ENCODE measurements at places on chromosomes 7 and 10.

DNA sequence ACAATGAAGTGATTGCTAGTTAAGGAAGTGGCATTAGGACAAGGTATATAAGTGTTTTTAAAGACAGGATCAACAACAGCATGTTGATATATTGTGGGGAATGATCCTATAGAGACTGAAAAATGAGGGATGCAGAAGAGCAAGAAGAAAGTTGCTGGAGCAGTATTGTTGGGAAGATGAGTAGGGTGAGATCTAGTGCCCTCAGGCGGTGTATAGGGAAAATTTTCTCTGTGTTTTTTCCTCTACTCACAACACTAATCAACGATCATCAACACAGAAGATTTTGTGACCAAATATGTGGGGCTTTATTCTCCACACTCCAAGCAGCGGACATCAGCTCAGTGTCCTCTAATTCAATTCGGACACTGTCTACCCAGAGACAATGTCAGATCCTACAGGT lies 9.6 kb upstream of the PTTG1IP2 start:
- no peak for DNase-seq

DNA sequence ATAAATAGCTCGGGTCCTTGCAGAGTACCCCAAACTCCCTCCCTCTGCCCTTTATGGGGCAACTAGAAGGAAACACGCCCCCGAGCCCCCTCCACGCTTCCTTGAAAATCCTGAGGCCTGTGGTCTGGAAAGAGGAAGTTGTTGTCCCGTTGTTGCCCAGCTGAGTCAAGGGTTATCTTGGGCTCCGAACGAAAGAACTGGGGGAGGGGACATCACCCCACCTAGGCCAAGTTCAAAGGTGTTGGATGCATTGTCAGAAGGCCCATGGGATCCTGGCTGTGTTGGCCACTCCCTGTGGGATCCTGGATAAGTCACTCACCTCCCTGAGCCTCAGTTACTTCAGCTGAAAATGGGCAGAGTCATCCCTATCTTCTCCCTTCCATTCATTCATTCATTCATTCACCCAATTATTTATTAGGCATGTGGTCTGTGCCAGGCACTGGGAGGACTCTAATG lies at the start of gene CCL24:
Gene CCL24 (minus strand): TSS at position 26 of the 456 bp plus-strand sequence. CDS start 91 bp downstream, outside the sequence.
- DNase-seq = no peak

GRCh38 chr7:137820677-137821420 lies 25.9 kb downstream of the DGKI start:
- no peak for DNase-seq

- no peak for DNase-seq
These were observed 33.5 kb downstream of the HTRA1 start for GRCh38 chr10:122494833-122495232.

DNA sequence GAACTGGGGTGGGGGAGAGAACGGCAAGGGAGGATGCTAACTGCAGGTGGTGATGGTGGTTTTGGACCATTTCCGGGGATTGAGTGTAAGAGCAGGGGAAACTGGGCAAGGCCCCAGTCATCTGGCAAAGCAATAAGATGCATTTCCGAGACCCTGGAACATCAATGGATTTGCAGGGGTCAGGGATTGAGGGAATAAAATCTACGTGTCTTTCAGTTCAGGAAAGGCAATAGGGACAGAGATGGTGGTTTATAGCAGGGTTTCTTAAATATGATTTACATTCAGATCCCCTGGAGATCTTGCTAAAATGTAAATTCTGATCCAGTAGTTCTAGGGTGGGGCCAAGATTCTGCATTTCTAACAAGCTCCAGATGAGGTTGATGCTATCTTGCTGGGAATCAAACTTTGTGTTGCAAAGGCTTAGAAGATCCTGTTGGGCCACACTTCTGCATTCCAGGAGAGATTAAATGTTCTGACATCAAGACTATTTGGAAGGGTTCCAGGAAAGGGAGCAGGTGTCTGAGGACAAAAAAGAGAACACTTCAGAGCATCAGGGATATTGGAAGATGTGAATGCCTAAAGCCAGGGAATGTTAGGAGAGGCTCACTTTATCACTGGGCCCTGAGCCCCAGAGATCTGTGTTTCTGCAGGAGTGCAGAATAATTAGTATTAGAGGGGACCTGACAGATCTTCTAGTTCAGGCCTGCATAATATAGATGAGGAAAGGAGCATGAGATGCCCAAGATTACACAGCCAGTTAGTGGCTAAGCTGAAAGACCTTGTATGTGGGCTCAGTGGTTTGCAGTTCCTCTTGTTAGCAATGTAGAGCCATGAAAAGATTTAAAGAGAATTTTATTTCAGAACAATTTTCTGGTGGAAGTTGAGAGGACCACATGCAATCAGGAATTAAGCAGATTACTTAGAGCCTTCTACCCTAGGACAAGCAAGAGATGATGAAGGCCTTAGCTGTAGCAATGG lies 32.4 kb downstream of the BLNK start:
- DNase-seq = no peak

- DNase-seq = no peak
These were observed 3.0 kb upstream of the JAZF1 start for GRCh38 chr7:28183627-28184026.

GRCh38 chr7:145957160-145957890 lies 159.3 kb upstream of the CNTNAP2 start:
- DNase-seq = no peak

- no peak for DNase-seq
These were observed 69.0 kb upstream of the PRKCQ start for GRCh38 chr10:6648894-6649720.

- DNase-seq = no peak
These were observed 972 bp downstream of the ORC5 start for GRCh38 chr7:104206841-104207240.

DNA sequence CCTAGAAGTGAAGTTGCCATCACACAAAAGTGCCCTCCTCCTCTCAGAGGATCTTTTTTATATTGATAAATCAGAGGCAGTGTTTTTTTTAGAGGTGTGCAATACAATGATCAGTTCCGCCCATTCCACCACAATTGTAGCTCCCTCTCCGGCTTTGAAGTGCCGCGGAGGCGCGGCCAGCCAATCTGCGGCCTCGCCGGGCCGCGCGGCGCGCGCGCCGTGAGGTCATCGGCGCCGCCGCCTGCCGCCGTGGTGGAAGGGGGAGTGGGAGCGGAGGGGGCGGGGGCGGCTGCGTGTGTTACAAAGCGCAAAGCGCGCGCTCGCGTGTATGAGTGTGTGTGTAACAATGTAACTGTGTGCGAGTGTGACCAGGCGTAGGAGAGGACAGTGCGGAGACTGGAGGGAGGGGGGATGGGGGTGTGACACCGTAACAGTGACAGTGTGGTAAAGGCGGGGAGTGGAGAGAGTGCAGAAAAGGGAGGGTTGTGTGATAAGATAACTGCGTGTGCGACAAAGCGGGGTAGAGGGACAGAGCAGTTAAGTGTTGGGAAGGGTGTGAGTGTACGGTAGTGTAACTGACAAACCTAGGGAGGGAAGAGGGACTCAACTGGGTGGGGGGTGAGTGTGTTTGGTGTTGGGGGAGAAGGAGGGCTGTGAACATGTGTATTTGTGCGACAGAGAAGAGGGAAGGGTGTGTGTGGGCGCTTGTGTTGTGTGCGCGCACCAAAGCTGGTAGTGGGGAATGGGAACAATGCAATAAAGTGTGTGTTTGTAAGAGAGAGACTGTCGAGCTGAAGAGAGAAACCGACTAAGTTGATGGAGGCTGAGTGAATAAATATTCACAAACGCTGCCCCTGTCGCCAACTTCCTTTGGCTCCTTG lies at the start of gene SP8:
Gene SP8 (minus strand): TSS at position 108 of the 881 bp plus-strand sequence. CDS start 88 bp downstream, at position 20.
- DNase-seq = no peak

- DNase-seq = no peak
These were observed 178.4 kb downstream of the SH3PXD2A start for GRCh38 chr10:103676851-103677417.

- DNase-seq = no peak
These were observed 7.3 kb downstream of the ASB13 start for GRCh38 chr10:5658871-5659618.

GRCh38 chr10:75191821-75192568 lies 18.6 kb upstream of the VDAC2 start:
- no peak for DNase-seq

GRCh38 chr10:109837384-109837783 lies 85.9 kb downstream of the XPNPEP1 start:
- DNase-seq = no peak

- no peak for DNase-seq
These were observed 166.6 kb upstream of the TCF7L2 start for GRCh38 chr10:112783351-112784021.

GRCh38 chr10:124715439-124715838 lies 28.7 kb downstream of the FAM53B start:
- DNase-seq = no peak

DNA sequence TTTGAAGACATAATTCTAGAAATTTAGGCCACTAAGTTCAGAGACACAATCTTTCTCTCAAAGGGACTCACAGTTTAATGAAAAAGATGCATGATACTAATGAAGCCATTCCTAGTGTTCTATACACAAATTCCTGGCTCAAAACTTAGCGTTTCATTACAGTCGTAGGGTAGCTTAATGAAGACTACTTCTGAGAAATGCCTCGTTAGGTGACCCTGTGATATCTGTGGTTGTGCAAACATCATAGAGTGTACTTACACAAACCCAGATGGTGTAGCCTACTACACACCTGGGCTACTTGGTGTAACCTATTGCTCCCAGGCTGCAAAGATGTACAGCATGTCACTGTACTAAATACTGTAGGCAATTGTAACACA lies 488 bp upstream of the CHCHD3 start:
- no peak for DNase-seq

- DNase-seq = no peak
These were observed 38.3 kb upstream of the TAC1 start for GRCh38 chr7:97693586-97693985.

DNA sequence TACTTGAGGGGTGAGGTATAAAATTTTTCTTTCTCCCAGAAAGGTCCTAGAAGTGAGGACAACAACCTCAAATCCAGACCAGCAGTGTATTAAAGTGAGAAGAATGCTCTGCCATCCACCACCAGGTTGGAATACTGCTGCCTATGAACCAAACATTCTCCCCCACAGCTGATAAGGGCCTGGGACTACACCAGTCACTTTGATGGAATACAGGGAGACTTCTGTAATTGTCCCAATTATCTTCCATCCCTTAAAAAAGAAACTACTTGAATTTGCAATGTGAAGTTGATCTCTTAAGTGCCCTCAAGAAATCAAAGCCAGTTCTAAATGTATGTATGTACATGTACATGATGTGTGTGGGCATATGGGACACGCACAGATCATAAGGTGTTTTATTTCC lies 3.0 kb downstream of the TBX20 start:
- no peak for DNase-seq

- no peak for DNase-seq
These were observed 297.8 kb downstream of the AUTS2 start for GRCh38 chr7:69896121-69896520.

- DNase-seq = no peak
These were observed 121.6 kb downstream of the MTPAP start for GRCh38 chr10:30227481-30227880.

DNA sequence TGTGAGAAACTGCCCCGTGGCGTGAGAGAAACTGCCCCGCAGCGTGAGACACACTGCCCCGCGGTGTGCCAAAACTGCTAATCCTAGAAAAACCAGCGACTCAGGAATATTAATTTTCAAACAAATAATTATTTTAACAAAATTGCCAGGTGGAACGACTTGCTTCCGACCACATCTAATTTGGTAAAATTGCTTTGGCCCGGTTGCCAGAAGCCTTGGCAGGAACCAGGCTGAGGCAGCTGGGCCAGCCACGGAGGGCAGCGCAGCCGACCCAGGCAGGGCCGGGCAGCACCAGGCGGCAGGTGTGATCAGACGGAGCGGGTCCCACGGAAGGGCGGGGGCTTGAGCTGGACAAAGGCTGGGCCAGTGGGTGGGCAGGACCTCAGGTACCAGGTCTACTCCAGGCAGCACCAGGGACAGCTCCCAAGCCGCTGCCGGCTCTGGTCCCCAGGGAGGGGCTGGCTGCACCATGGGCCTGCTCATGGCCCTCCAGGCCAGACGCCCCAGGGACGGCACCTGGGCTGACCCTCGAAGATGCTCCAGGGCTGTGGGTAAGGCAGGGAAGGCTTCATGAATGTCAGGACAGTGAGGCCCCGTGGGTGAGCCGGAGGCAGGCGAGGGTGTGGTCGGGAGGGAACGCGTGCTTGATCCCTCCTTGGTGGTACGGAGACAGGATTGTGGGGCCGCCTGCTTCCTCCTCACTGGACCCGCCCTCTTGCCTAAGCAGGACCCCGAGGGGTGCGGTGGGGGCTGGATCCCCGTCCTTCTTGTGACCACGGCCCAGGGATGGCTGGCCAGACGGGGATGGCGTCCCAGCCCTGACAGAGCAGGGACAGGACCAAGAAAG lies 7.7 kb upstream of the ADGRA1 start:
- no peak for DNase-seq

DNA sequence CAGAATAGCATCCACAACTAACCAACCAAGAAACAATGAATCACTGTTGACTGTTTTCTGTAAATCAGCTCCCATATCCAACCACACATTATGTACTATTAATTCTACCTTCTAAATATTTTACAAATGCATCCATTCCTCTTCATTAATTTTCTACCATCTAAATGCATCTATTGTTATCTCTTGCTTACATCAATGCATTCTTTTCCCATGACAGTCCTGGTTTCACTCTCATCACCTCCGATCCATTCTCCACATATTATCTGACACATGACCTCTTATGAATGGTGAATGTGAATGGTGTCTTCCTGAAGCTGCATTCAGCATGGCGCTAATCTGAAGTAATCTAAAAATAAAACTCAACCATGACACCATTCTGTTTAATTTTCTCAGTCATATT lies 153.8 kb upstream of the CALCR start:
- no peak for DNase-seq
